RPMI8226 (cell line): ENCODE measurements at places on chromosomes 16 and 17.

DNA sequence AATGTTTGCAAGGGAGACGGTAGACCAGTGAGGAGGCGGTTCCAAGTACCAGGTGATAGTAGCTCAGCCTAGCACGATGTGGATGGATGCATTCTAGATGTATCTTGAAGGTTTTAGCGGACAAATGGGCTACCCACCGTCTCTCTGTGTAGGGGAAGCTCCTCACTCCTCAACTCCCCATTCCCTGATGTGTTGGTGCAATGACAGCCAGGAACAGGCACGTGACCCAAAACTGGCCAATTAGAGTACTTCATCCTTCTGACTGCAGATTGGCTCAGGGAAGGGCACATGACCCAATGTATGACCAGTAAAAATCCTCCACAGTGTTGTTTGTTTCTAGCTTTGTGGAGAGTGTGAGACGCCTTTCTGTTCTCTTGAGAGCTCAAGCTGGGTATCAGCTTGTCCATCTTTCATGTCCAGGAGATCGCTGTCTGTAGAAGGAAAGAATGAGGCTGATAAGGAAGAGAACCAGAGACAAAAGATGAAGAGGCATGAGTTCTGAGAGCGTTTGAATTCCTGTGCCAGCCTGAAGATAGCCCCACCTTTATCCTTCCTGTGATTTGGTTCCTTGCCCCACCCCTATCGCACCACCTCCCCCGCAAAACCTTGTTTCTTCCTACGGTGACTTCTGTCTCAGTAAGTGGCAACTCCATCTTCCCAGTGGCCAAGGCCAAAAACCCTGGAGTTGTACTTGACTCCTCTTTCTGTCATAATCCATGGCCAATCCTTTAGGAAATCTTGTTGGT, 2.3 kb upstream of the BORCS6 start:
- no peak for DNase-seq

GRCh38 chr16:48352648-48353390, 32.4 kb downstream of the SIAH1 start:
- DNase-seq = no peak

DNA sequence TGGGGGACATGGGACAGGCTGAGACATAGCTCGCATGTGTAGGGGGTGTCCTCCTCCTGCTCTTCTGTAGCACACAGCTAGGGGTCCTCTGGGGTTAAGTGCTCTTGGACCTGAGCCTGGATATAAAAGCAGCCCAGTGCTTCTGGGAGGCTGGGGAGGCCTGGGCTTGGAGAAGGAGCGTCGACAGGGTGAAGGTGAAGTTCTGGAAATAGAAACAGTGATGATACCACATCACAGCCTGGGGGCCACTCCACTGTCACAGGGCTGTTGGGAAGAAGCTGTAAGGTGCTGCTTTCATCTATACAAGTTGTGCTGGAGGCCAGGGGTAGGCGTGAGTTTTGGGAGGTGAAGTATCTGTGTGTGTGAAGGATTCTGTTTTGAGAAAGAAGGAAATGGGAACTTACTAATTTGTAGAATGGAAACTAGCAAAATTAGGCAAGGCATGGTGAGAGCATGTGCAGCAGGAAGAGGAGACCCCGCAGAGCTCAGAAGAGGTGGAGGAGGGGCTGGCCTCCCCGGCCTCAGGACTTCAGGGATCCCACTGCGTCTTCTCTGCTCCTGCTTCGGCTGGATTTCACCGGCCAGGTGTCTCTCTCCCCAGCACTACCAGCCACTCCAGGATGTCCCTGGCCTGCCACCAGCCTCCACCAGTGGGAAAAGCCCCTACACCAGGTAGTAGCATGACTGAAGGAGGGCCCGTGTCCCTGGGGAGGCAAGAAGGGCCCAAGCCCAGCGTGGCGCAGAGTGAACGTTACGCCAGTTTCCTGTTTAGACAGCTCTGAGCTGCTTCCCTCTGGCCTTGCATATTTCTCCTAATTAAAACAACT, 19.4 kb downstream of the PLCG2 start:
- DNase-seq = peak; percentile 42

- peak; percentile 55 for DNase-seq
Observed at GRCh38 chr17:75516619-75517296, 430 bp downstream of the TSEN54 start.

GRCh38 chr16:77660311-77660710, 62.0 kb upstream of the NUDT7 start:
- DNase-seq = peak; percentile 23

DNA sequence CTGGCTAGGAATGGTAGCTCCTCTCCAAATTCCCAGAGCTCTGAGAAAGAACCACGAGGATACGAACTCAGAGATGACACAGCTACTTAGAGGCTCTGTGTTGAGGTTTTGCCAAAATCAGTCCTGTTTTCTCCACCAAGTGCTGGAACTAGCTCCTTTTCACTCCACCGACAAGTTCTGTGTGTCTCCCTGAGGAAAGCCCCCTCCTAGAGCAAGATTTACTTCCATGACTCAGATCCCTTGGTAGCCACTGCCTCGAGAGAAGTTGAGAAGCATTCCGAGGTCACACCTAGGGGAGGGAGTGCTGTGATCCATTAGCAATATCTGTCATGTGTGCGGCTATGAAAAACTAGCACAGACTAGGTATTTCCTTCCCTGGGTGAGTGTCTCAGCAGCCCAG, 30.6 kb downstream of the IL21R start:
- DNase-seq = no peak

DNA sequence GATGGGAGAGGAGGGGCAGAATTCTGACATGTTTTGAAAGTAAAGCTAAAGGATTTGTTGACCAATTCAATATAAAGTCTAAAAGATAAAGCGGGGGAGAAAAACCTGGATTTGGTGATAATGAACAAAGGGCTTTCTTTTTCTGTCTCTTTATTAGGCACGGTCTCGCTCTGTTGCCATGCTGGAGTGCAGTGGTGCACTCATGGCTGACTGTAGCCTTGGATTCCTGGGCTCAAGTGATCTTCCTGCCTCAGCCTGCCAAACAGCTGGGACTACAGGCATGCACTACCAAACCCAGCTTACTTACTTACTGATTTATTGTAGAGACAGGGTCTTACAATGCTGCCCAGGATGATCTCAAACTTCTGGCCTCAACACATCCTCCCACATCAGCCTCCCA, 7.5 kb downstream of the CDR2 start:
- DNase-seq = no peak

DNA sequence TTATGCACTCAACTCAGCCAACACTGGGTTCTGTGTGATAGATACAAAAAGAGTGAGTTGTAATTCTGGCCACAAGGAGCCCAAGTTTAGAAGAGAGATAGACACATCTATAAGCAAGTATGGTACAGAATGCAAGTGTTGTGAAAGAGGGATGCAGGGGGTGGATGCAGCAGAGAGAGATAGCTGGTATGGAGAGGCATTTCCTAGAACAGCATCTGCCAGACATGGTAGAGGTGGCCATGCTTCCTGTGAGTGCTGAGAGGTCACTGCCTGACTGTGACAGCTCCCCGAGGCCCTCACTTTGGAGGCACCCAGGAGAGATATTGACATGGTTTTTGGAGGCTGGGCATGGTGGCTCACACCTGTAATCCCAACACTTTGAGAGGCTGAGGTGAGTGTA, 2.0 kb upstream of the KRTAP16-1 start:
- DNase-seq = no peak

DNA sequence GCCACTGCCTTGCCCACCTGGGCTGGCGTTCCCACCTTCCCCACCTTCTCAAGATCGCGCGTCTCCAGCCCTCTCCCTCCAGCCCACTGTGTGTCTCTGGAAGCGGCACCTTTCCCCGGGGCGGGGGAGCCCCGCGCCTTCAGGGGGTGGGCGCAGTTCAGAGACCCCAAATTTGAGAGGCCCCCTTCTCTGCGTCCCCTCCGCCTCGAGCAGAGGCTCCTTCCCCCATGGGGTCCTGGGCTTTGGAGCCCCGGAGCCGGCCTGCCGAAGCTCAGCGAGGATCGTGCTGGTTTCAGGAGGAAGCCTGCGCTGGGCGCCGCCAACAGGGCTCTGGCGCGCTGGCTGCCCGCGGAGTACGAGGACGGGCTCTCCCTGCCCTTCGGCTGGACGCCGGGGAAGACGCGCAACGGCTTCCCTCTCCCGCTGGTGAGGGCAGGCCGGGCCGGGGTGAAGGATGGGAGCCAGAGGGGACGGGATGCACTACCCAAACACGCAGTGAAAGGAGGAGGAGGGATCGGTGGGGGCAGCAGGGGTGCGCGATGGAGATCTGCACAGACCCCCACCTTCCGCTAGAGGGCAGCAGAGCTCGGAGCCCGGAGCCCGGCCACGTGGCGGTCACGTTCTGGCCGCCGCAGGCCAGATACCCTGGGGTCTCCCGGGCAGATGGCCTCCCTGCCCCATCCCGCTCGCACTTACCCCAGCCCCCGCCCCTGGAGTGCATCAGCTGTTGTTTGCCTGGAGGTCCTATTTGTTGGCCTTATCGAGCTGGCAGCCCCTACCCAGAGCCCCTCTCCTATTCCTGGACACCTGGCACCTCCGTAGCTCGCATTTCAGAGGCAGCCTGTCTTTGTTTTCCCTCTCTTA, 11.1 kb downstream of the LPO start:
- DNase-seq = peak; percentile 70

DNA sequence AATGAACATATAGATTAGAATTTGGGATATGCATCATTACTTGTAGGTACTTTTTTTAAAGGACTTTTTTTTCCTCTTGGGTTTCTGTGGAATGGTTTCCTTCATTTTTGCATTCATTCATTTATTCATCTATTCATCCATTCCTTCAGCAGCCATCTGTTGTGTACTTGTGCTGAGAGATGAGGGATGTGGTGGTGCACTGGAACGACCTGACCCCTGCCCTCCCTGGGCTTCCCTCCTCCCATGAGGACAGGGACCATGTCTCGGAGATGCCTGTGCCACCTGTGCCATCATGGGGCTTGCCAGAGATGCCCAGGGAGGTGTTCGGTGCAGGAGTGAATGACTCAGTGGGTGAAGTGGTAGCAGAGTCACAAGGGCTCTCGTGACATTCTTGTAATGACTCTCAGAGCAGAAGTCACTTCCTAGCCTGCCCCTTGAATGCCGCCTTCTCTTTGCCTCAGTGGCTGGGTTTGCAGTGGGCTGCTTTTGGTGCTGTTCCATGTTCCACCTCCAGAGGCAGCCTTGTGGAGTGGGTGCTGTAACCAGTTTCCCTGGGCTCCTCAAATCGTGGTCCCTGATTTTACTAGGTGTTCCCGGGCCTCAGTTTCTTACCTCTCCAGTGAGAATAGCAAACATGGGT, 43.9 kb downstream of the CLEC16A start:
- DNase-seq = no peak

GRCh38 chr16:85428168-85428898, 184.8 kb upstream of the GSE1 start:
- DNase-seq = peak; percentile 80

DNA sequence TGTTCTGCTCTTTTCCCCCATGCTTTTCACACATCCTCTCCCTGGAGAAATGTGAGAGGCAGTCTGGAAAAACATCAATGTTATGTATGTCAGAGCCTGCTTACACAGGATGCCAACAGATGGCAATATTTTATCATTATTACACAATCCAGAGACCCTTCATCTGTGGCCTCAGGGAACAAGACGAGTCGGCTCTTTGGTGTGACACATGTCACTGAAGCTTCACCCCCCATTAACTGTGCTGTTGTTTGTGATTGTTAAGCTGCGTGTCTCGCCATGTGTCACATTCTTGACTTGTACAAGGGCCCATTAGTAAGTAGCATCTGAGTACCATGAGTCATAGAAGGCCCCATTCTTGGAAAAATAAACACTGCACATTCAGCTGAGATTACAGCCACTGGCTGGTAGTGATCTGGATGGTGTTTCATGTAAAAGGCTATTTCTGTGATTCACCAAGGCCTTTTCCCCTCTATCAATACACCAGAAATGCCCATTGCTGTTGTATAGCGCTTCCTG, 682.1 kb upstream of the SOX9 start:
- no peak for DNase-seq

- no peak for DNase-seq
Observed at GRCh38 chr16:75262104-75262799, 10.8 kb upstream of the BCAR1 start.

DNA sequence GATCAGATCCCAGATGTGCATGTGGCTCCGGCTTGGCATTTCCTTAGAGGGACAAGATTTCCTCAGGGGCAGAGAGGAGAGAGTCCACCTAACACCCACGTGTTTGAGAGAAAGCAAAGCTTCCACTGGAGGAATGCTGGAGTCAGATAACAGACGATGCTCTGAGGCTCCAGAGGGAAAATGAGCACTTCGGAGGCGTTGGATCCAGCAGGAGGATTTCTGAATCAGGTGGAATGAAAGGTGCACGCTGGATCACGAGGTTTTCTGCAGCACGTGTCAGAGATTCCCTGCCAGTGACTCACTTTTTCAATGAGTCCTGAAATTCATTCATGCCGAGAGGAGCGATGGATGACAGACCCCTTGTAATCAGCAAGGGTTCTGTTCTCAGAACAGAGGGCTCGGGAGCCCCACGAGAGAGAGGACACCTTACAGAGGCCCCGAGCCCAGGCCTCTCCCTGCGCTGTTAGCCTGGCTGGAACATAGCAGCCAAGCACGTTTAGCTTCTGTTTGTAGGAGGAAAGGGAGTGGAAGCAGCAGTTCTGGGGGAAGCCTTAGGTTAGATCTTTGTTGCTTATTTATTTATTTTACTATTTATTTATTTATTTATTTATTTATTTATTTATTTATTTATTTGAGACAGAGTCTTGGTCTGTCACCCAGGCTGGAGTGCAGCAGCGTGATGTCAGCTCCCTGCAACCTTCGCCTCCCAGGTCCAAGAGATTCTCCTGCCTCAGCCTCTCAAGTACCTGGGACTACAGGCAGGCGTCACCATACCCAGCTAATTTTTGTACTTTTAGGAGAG, 49.3 kb upstream of the JPH3 start:
- DNase-seq = no peak

DNA sequence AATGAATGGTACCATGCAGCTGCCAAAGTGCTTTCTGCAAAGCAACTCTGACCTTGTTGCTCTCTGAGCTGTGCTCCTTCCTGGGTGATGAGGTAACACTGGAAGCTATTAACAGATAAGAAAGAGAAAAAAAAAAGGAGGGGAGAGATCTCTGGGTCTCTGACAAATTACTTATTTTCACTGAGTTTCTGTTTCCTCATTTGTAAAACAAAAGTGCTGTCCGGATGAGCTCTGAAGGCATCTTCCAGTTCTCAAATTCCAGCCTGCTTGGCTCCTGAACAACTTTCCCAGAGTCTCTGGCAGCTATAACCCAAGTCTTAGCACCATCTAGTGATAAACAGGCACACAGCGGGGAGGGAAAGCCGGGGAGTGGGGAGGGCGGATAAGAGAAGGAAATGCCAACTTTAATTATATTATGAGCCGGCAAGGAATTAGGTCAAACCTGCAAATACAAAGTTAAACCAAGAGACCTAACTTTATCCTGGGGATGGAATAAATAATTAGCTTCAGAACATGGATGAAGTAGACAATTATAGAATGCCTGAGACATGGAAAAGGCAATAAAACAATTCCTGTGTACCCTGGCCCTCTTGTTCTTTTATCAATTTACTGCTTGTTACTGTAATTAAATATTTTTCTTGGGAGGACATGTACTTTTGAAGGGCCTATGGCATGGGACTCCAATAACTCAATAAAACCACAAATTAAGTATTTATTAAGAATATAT, 61.3 kb upstream of the KIFC3 start:
- DNase-seq = peak; percentile 77

DNA sequence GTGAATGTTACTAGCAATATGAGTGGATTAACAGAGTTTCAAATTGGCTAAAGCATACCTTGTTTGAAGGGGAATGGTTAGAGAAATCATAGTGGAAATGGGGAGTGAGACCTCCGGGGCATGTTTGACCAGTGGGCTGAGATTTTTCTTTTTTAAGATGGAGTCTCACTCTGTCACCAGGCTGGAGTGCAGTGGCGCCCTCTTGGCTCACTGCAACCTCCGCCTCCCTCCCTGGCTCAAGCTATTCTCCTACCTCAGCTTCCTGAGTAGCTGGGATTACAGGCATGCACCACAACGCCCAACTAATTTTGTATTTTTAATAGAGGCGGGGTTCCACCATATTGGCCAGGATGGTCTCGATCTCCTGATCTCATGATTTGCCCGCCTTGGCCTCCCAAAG, 9.6 kb downstream of the CDRT15 start:
- no peak for DNase-seq
